NCI-H187 treated with DMSO at 0.1 percent for 48 hours (cell line): ENCODE measurements at places on chromosomes 1 and 21.
A peak's percentile ranks its signal among the peaks of the same experiment; 100 is the strongest.

DNA sequence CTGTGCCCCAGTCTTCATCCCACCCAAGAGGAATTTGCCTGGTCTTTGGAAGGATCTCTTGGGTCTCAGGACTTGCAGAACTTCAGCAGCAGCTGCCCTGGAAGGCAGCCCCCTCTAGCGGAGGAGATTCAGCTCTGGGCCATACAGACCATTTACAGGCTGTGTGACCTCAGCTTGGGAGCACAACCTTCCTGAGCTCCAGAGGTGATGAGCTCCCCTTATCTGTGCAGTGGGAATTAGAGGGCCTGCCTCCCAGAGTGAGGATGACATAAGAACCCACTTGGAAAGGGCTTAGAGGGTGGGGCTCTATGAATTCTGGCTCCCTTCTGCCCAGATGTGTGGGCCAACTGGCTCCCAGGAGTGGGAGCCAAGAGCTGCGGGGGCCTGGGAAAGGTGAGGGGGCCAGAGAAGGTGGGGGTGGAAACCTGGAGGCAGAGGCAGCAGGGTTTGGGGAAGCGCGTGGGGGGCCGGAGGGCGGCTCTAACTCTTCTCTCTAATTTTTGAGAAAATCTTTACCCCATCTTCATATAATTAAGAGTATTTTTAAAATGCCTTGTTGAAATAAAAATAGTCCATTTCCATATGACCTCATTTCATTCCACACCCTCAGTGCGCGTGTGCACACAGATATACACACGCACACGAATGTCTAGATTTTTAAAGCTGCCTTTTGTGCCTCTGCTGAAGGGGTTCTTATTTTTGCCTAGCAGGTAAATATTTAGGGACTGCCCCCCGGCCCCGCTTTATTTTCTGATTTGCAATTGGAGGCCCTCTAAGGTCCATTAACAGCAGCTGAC lies 21.5 kb downstream of the EPHB2 start:
- no peak for DNase-seq

GRCh38 chr1:55927702-55928290 lies 651.6 kb downstream of the PLPP3 start:
- no peak for DNase-seq

DNA sequence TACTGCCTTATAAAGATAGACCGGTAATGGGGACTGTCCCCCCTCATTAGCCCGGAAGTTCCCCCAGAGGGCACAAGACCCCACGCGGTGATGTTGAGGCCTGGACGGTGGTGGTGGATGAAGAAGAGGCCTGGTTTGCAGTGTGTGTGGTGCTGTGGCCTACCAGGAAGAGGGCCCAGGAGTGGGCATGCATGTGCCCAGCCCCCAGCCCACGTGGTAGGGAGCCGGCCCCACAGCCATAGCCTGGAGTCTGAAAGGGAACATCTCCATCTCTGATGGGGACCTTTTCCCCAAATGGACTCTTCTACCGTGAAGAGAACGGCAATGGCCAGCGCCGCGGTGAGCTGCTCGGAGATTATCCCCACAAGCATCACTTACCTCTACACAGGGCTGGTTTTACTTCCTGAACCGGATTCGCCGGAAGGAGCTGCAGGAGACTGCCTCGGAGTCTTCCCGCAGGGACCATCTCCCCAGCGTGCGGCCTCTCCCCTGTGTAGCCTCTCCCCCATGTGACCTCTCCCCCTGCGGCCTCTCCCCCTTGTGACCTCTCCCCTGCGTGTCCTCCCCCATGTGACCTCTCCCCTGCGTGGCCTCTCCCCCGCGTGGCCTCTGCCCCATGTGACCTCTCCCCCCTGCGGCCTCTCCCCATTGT lies 20.6 kb downstream of the RRP1 start:
- DNase-seq, result no peak

- no peak for DNase-seq
Measured at GRCh38 chr1:160641323-160642280, 5.2 kb downstream of the SLAMF1 start.

DNA sequence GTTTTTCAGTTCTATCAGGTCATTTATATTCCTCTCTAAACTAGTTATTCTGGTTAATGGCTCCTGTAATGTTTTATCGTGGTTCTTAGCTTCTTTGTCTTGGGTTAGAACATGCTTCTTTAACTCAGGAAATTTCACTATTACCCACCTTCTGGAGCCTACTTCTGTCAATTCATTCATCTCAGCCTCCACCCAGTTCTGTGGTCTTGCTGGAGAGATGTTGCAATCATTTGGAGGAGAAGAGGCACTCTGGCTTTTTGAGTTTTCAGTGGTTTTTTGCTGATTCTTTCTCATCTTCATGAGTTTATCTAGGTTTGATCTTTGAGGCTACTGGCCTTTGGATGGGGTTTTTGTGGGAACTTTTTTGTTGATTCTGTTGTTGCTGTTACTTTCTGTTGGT lies 213.0 kb downstream of the BRINP2 start:
- DNase-seq, result no peak

- no peak for DNase-seq
Measured at GRCh38 chr1:109671067-109671466, 3.2 kb downstream of the GSTM2 start.

DNA sequence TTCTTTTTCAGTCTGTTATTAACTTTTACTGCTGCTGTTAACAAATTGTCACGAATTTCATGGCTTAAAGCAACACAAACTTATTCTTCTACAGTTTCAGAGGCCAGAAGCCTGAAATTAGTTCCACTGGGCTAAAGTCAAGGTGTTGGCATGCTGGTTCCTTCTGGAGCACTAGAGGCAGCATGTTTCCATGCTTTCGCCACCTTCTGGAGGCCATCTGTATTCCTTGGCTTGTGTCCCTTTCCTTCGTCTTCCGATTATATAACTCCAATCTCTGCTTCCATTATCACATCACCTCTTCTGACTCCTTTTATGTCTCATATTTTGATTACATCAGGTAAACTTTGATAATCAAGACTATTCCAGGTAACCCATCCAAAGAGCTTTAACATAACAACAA lies 1742.1 kb downstream of the BRINP3 start:
- DNase-seq, result no peak

DNA sequence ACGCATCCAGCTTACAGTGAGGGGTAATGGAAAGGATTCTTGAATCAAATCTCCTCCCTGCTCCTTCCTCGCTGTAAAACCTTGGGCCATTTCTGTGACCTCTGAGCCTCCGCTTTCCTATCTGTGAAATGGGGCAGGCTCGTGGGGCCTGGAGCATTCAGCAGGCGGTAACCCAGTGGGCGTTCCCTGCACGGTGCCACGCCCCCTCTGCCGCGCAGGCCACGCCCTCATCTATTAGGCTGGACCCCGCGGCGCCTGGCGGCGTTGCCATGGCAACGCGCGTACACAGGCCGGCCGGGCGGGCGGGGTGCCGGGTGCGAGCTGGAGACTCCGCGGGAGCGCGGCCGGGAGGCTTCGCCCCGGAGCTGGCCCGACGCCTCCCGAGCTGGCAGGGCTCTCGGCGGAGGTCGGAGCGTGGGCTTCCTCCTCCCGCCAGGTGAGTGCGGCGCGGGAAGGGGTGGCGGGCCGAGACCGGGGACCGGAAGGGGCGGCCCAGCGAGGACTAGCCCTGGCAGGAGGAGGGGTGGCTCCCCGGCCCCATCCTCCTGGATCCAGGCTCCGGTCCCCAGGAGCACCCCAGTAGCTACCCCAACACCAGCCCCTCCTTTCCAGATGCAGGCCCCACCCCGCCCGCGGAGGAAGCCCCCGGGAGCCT lies at the start of gene FHAD1:
Gene FHAD1 (plus strand): TSS at position 264 of the 655 bp plus-strand sequence. CDS start 4,562 bp downstream, outside the sequence.
- peak; percentile 9 for DNase-seq

DNA sequence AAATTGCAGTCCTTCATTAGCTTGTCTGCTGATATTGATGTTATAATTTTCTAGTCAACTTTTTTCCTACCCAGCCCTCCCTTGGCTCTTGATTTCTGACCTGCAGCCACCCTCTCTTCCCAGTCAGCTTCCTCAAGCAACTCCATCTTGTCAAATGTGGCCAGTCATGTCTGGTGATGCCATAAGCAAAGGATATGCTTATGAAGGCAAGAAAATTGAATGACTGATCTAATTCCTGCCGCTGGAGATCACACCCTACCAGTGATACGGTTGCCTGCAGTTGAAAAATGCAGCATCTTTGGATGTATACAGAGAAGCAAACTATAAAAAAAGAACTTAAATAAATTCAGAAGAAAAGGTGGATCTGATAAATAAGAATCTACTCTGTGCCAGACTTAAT lies 297.1 kb upstream of the DAB1 start:
- no peak for DNase-seq

- no peak for DNase-seq
Measured at GRCh38 chr1:157370698-157371097, 181.6 kb downstream of the FCRL5 start.

DNA sequence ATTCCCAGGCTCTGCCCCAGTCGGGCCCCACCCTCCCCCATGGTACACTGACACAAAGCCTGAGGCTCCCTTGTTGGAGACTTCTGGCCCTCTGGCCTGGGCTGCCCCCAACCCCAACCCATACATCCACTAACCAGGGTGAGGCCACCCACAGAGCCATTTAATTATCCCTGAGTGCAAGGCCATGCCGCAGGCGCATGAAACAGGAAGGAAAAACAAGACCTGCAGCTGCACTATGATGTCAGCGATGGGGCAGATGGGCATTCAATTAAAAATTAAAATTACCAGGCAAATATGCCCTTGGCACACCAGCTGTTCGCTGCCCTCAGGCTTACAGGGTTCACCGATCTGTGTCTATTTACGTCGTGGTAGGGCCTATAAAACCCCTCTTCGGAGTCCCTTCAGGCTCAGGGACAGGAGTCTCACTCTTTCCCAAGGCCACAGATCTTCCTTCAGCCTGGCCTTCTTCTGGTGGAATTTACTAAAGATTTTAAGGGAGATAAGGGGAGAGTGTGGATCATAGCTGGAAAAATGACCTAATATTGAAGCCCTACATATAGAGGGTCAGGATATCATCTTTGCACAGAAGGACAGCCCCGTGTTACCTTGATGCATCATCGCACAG lies 29.6 kb upstream of the RGS16 start:
- DNase-seq, result no peak

- no peak for DNase-seq
Measured at GRCh38 chr1:7473223-7474142, 297.6 kb upstream of the VAMP3 start.

- DNase-seq, result no peak
Measured at GRCh38 chr1:36156329-36157114, 562 bp downstream of the MAP7D1 start.

GRCh38 chr21:45622416-45623097 lies 21.0 kb upstream of the PCBP3 start:
- DNase-seq, result no peak

GRCh38 chr21:46560568-46561444 lies 44.1 kb downstream of the S100B start:
- no peak for DNase-seq

DNA sequence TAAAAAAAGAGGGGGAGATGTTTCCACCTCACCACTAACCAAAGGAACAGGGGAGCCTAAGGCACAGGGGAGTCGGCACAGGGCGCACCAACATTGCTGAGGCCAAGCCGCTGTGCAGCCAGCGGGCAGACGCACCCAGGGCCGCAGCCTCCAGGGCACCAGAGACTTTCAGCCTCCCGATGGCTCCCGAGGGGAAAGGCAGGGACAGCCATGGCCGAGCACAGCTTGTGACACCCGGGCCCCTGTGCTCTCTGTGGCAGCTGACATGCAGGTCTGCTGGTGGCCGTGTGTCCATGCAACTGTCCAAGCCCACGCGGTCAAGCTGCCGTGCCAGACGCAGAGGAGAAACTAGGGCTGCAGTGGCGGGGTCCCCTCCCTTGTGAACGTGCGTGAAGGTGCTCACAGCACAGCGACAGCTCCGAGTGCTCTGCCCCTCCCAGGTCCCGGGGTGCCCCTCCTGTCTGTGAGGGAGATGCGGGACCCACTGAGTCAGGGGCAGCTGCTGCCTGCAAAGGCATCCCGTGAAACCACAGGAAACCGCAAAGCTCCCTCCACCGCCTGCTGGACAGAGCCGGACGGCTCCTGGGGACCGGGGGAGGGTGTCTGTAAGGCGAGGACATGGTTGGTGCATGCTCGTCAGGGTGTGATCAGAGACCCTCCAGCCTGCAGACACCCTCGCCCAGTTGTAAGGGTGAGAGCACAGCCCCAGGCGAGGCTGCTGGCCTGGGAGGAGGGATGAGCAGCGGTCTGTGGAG lies 2.5 kb downstream of the KRTAP10-11 start:
- no peak for DNase-seq
